ENCODE measurements at places on chromosomes 3 and 15. TPM values are rescaled to one million over a fixed set of nuclear protein-coding genes. Genes with fewer than 3 reads are reported as not detected.

- DNase-seq, result no peak
These were observed 307.9 kb downstream of the TLE3 start for GRCh38 chr15:69789648-69790393.

DNA sequence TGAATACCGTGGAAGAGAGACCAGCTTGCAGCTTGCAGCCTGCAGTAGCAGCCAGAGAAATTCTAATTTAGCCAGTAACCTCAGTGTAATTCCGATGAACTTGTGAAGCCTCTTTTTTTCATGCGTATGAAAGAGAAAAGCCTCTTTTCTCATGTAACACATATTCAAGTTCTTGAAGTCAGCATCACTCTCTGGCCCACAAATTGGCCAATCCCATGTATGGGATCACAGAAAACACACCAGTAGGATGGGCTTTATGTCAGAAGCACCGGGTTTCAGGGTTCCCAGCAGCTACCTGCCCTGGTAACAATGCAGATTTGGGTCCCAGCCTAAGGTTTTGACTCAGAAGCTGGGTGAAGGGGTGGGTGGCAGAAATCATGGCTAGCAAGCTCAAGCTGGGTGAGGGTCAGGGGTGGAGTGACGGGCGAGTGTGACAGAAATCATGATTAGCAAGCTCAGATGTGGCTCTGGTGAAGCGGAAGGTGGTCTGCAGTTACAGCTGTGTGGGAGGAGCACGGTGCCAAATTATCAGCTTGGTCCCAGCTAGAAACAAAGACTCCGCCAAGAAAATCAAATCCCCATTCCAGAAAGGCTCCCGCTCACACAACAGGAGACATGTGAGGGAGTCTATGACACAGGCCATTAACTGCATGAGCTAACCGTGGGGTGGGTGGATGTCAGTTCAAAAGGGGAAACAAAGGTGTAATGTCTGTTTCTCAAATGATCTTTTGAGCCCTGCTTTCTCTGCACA lies 86.6 kb downstream of the SNRK start:
- DNase-seq, result peak; percentile 14

DNA sequence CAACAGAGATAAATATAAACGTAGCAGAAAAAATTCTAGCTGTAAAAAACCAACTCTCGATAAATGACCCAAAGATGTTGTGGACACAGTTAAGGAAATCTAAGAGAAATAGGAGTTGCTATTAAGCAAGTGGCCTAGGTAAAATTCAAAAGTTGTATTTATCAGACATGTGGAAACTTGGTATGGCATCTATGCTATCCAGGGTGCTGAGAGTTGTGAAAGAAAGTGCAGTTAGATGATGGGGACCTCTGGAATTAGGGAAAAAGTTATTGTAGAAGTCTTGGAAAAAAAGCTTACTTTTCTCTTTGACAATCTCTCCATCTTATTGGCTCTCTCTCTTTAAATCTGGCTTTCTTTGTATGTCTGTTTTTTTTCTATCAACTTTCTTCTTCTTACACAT lies 1090.9 kb downstream of the TBL1XR1 start:
- DNase-seq, result no peak

DNA sequence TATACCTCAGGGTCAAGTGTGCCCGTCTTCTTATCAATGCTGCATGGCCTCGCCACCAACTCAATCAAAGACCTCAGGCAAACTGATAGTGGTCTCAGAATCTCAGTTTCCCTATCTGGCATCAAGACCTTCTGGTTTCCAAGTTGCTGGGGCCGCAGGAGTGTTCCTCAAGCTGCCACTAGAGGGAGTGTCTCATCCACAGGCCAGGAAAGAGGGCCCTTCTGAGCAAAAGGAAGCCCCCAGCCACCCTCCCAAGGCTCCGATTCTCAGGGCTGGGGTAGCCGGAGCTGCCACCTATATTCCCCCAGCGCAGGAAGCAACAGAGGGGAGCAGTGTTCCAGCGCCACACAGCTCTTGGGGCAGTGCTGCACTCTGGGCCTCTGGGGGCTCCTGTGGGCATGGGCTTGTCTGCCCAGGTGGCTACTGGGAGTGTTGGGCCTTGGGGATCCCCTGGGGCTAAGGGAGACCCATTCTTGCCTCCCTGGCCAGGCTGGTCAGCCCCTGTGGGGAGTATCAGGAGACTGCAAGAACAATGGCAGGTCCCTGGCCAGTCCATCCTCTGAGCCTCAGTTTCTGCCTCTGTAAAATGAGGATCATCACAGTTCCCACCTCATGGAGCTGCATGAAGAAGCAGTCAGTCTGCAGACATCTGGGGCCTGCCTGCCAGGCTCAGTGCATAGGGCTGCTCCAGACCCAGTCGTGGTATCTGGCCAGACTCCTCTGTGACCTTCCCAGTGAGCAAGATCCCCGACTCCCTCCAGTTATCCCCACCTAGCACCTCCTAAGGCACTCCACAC lies 23.4 kb upstream of the SEC13 start:
- no peak for DNase-seq

DNA sequence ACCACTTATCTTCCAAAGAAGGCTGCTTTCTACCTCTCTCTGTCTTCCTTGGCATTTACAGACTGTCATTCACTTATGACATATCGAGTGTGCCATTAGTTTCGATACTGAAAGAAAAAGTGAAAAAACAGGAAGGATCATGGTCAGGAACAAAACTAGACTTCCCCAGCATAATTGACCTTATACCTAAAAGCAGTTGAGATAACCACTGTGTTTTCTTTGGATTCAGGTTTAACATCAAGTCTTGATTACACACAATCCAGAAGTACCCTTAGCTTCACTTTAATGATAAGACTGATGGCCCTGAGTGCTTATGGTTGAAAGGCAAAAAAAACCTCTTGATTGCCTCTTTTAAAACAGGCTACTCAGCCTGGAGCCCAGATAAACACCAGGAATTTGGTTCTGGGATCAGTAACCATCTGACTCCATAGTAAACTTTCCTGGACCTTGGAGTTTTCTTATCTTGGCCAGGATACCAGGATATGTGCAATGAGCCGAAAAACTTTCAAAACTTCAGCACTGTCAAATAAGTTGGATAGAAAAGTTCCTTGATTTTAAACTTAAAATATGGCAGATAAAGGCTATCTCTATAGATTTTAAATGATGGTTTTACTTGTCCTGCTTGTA lies 5.0 kb upstream of the UACA start:
- no peak for DNase-seq

DNA sequence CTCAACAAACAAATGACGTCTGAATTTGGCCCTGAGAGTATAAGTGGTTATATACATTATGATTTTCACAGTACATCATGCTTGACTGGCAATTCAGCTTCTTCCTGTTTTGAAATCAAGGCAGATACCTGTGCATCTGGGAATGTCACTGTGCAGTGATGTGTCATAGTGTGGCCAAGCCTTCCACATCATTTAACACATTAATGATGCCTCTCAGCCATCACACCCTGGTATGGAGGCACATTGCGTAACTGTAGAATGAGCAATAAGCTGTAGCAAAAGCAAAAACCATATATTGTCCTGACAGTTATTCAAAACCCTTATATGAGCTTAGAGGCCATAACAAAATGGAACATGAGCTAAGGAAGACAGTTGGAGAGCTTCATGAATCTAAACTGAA lies 246.0 kb downstream of the EPHA3 start:
- no peak for DNase-seq

Gene GYG1
- 32.7 TPM for total RNA-seq

Gene EOMES
- not detected for total RNA-seq

Gene PML
- total RNA-seq, result 146 TPM
